PC-9 (cell line): ENCODE measurements at places on chromosomes 7 and 10.

GRCh38 chr10:113518415-113518814 lies 34.4 kb upstream of the HABP2 start:
- H3K27me3 ChIP-seq = no peaks in the 10 kb centered on the region
- no peak overlapping the region for H3K27ac ChIP-seq
- no peak overlapping the region for H3K4me3 ChIP-seq
- H3K4me1 ChIP-seq = no peaks in the 10 kb centered on the region
- H3K36me3 ChIP-seq = no peaks in the 10 kb centered on the region

DNA sequence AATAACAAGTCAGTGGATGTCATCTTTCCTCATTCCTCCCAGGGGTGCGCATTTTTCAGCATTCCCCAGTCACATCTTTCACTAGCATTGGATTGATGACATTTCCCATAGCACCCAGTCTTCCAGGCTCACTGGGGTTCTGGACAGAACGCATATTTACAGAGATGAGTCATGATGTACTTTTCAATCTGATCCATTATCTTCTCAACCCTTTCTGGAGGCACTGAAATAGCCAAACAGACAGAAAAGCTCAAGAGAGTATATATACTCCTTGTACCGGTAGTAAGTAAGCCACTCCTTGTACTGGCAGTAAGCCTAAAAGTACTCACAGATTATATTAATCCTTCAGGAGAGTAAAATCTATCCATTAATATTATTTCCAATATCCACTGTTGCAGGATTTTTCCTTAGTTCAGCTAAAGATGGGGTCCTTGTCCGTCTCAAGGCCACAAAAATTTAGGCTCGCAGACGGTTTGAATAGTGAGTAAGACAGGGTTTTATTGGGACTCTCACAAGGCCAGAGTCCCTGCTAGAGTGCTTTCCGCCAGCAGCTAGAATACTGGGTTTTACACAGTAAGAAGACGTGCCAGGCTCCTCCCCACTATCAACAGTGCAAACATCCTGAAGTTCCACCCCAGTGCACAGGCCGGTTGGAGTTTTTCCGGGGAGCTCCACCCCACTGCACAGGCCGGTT lies 60.8 kb downstream of the MDH2 start:
- no peaks in the 10 kb centered on the region for H3K36me3 ChIP-seq
- peak; percentile 56 for DNase-seq
- H3K27me3 ChIP-seq = no peaks in the 10 kb centered on the region
- 0 out of 2 replicates have a peak overlapping the region, but pooled peaks have one; percentile 20 for H3K27ac ChIP-seq
- peaks cover 24% of the 10 kb centered on the region for H3K4me1 ChIP-seq

DNA sequence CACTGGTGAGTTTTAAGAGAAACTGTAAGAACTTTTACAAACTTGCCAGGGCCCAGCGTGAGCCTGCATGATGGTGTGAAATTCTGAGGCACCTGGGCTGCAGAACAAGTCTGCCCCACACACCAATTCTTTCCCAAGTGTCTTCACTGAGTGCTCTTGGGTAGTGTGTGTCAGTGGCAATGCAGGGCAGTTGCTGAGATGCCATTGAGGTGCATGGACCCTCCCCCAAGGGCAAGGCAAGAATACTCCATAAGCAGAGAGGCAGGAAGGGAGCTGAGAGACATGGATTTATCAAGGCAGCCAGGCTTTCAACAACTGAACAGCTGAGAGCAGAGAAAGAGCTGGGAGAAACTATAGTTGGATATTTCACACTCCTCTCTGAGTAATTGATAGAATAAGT lies 801.2 kb downstream of the GRID1 start:
- H3K36me3 ChIP-seq = no peaks in the 10 kb centered on the region
- H3K27ac ChIP-seq = no peak overlapping the region
- no peak overlapping the region for H3K4me3 ChIP-seq
- no peaks in the 10 kb centered on the region for H3K4me1 ChIP-seq
- DNase-seq = no peak

GRCh38 chr7:69962186-69963065 lies 364.2 kb downstream of the AUTS2 start:
- DNase-seq = no peak
- H3K4me1 ChIP-seq = no peaks in the 10 kb centered on the region
- H3K27me3 ChIP-seq = peaks cover 10% of the 10 kb centered on the region; the same call in 1 of the 2 replicates
- H3K27ac ChIP-seq = no peak overlapping the region
- H3K36me3 ChIP-seq = no peaks in the 10 kb centered on the region

DNA sequence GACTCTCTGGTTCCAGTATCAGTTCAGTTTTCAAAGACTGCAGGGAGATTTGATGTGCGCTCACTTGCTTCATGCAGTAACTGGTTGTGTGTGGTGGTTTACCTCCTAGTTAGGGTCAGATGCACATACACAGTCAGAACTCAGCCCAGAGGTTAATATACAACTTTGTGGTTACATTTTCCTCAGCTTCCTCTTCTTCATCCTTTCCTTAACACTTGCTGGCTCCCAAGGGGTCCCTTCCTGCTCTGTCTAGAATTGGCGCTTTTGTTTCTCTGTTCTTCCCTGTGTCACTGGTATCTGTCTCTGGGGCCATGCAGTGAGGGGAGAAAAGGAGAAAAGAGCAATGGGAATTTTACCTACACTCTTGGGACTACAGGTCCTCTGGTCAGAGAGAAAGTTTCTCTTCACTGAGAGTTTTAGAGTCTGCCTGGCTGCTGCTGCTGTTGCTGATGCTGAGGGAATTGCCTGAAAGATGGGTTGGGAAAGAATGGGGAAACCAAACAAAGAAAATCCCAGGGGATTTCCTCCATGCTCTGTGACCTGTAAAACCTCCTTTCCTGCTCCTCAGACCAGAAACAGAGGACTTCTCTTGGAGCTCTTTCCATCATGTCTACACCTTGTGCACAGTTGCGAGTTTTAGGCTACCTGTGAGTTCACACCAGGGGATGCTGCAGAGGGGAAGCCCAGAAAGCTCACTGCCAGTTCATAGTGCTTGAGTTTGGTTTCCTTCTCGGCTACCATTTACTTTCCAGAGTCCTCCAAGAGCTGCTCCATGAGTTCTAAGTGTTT lies 74.6 kb downstream of the WDFY4 start:
- no peaks in the 10 kb centered on the region for H3K36me3 ChIP-seq
- H3K27me3 ChIP-seq = peaks cover 73% of the 10 kb centered on the region
- no peak overlapping the region for H3K4me3 ChIP-seq
- no peaks in the 10 kb centered on the region for H3K4me1 ChIP-seq
- no peak for DNase-seq

- H3K4me3 ChIP-seq = no peak overlapping the region
- H3K36me3 ChIP-seq = no peaks in the 10 kb centered on the region
- no peaks in the 10 kb centered on the region for H3K27me3 ChIP-seq
- no peak for DNase-seq
- H3K27ac ChIP-seq = no peak overlapping the region
These were observed 712.3 kb upstream of the POT1 start for GRCh38 chr7:125641884-125642283.

DNA sequence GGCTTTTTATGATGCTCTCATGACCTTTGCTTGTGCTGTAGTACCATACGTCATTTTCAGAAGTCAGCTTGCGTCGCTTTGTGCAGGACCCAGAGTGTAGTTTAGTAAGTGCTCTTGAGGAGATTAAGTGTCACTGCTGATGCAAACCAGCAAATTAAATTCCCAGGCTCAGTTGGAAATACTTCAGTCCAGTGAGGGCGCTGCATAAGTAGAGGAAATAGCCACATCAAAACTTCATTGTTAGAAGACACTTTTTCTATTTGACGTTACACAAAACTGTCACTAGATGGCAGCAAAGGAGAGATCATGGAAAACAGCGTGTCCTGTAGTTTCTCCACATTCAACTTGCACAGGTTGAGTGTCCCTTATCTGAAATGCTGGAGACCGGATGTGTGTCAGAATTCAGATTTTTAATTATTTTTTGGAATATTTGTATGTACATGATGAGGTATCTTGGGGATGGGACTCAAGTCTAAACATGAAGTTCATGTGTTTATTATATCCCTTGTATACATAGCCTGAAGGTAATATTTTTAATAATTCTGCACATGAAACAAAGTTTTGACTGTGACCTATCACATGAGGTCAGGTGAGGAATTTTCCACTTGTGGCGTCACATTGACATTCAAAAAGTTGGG lies 7.9 kb downstream of the ZNF22 start:
- no peaks in the 10 kb centered on the region for H3K27me3 ChIP-seq
- H3K27ac ChIP-seq = no peak overlapping the region
- no peak overlapping the region for H3K4me3 ChIP-seq
- peaks cover 10% of the 10 kb centered on the region; the same call in 1 of the 2 replicates for H3K36me3 ChIP-seq
- no peaks in the 10 kb centered on the region for H3K4me1 ChIP-seq

DNA sequence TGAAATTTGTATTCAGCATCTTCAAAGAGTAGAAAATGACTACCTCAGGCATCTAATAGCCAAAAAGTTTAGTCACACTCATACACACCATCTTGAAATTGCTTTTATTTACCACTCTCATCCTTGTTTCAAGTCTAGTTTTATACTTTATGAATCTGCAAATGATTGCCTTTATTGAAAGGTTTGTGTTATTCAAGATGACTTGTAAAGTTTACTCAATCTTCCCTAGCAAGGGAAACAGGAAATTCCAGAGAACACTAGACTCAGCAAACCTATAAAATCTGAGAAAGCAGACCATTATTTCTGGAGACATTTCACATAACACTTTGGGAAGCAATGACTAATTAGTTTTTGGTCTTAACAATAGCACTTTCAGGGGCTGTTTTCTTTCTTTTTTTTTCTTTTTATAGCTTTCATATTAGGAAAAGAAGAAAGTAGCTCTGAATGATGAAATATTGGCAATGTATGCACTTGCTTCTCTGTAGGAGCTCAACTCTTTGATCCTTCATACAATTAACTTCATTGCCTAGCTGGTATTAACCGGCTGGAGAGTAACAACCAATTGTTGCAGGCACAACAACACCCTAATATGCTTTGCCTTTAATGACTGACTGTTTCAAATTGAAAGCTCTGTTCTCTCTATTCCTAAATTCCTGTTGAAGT lies 68.9 kb upstream of the HDAC9 start:
- no peak for DNase-seq
- no peak overlapping the region for H3K4me3 ChIP-seq
- H3K27ac ChIP-seq = peak overlapping the region; percentile 39

- no peak for DNase-seq
- H3K4me1 ChIP-seq = peaks cover 4% of the 10 kb centered on the region
- no peak overlapping the region for H3K27ac ChIP-seq
- H3K4me3 ChIP-seq = no peak overlapping the region
These were observed 20.0 kb downstream of the CUBN start for GRCh38 chr10:17109475-17110207.

DNA sequence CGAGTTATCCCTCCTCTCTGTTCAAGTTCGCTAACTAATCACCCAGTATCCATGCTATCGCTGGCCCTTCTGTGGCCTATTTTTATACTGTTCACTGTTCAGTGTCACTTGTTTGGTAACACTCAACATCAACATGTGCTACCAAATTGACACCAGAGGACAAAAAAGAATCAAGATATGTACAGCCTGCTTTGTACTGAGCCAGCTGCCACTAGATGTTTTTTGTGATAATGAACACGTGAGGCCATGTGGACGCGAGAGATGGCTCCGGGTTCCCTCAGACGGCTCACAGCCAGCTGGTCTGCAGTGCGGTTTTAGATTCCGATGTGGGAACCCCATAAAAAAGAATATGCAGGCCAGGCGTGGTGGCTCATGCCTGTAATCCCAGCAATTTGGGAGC lies 21.2 kb downstream of the CAV1 start:
- no peak overlapping the region for H3K4me3 ChIP-seq
- H3K36me3 ChIP-seq = peaks cover 21% of the 10 kb centered on the region
- DNase-seq = no peak
- H3K27me3 ChIP-seq = no peaks in the 10 kb centered on the region
- no peak overlapping the region for H3K27ac ChIP-seq
- H3K4me1 ChIP-seq = no peaks in the 10 kb centered on the region

- no peaks in the 10 kb centered on the region for H3K27me3 ChIP-seq
- H3K4me1 ChIP-seq = no peaks in the 10 kb centered on the region
- H3K4me3 ChIP-seq = no peak overlapping the region
- DNase-seq = no peak
- no peaks in the 10 kb centered on the region for H3K36me3 ChIP-seq
These were observed 939.6 kb downstream of the NRG3 start for GRCh38 chr10:82814635-82815034.

DNA sequence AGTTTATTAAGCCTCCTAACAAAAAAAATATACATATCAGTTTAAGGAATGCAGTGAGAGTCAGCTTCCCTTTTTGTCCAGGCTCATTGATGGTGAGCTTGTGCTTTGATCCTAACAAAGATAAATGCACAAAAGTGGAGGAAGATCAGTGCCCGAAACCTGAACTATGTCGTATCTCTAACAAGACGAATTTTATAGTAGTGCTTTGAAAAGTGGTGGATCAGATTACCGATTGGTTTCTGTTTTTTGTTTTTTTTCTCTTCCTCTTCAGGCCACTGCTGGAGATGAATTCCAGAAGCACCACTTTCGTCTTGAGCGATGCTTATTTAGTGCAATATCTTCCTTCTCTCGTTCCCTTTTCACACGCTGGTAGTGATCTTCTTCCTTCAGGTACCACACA lies 72.8 kb downstream of the RHOBTB1 start:
- H3K36me3 ChIP-seq = no peaks in the 10 kb centered on the region
- H3K4me1 ChIP-seq = peaks cover 29% of the 10 kb centered on the region
- no peak overlapping the region for H3K4me3 ChIP-seq
- H3K27me3 ChIP-seq = no peaks in the 10 kb centered on the region
- no peak overlapping the region for H3K27ac ChIP-seq

- no peak overlapping the region for H3K27ac ChIP-seq
- no peak overlapping the region for H3K4me3 ChIP-seq
- no peak for DNase-seq
- H3K36me3 ChIP-seq = no peaks in the 10 kb centered on the region
- H3K4me1 ChIP-seq = no peaks in the 10 kb centered on the region
These were observed 642.4 kb downstream of the TNS3 start for GRCh38 chr7:46939558-46939957.

- no peaks in the 10 kb centered on the region for H3K4me1 ChIP-seq
- H3K4me3 ChIP-seq = no peak overlapping the region
- H3K27me3 ChIP-seq = no peaks in the 10 kb centered on the region
- no peak for DNase-seq
- H3K27ac ChIP-seq = no peak overlapping the region
These were observed 817.0 kb downstream of the SORCS1 start for GRCh38 chr10:106347547-106347946.

GRCh38 chr10:132905661-132906060 lies 36.7 kb downstream of the CFAP46 start:
- H3K4me3 ChIP-seq = no peak overlapping the region
- DNase-seq = no peak
- H3K4me1 ChIP-seq = no peaks in the 10 kb centered on the region
- H3K27me3 ChIP-seq = peaks cover 18% of the 10 kb centered on the region; the same call in 1 of the 2 replicates
- H3K27ac ChIP-seq = no peak overlapping the region
